ENCODE measurements at places on chromosomes 2 and 18.

DNA sequence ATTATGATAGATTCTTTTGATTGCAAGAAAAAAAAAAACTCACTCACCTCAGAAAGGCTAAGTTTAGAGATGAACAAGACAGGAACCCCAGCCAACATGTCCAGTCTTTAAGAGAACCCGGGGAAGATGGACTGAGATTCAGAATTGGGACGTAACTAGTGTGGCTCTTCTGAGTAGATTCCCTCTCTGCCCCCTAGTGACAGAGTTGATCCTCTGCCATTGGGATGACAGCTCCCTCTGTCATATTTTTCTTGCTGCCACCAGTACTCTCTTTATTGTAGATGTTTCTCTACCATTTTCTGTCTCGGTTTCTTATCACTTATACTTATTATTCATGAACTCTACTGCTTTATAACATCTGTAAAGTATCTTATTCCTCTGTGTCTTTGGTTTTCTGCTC lies 77.7 kb downstream of the GULP1 start:
- DNase-seq = peak; percentile 52

- no peak for DNase-seq
Observed at GRCh38 chr18:39453356-39453755, 1887.8 kb upstream of the CELF4 start.

DNA sequence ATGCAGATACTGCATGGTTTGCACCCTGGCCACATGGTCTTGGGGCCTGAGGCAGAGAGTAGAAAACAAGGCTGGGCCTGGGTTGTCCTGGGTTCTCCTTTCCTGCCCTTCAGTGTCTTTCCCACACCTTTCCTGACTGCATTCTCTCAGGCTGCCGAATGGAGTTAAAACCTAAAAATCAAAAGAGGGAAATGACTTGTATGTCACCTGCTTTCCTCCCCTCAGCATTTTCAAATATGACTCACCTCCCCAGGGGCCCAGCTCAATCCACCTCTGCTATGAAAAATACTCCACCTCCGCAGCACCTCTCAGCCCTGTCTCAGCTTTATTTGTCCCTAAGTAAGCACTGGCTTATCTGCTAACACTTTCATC lies 457.8 kb upstream of the MEX3C start:
- DNase-seq = no peak

DNA sequence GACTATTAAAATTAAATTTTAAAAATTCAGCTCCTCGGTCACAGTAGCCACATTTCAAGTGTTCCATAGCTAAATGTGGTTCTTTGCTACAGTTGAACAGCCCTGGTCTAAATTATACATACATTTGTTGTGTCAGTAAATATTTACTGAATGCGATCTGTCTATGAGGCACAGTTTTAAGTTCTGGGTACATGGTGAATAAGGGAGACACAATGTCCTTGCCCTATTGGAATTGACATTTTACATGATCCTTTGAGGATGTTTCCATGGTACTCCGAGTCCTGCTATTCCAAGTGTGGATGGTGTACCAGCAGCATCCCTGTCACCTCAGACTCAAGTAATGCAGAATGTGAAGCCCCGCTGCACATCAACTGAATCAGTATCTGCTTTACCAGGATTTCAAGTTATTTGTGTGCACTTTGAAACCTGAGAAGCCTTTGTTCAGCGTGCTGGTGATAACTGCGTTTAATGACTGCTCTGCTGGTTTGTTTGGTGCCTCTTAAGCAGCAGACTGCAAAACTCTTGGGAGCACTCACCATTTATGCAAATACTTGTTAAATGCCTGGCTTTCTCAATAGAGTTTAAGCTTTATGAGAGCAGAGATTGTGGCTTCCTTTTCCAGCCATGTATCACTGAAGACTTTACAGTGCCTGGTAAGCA lies 1.5 kb downstream of the GALNT1 start:
- no peak for DNase-seq
